ENCODE measurements at places on chromosomes 3 and 15.

DNA sequence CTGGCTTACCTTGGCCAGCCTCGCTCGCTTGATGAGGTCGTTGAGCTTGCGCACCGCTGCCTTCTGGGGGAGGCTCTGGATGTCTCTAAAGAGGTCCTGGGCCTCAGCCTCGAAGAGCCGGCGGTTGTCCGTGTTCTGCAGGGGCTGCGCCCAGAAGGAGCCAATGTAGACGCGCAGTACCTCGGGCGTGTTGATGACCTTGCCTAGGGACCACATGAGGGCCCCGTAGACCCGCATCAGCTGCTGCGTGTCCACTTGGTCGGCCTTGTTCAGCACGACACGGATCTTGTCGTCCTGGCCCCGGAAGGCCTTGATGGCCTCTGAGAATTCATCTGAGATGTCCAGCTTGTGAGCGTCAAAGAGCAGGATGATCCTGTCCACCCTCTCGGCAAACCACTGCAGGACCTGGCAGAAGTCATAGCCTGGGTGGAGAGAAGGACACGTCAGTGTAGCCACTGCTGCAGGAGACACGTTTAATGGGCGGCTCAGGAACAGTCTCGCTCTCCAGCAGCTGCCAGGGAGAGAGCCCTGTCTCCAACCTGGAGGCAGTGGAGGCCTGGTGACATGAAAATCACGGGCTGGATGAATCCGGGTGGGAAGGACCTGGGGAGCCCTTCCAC, 25.5 kb upstream of the SPTBN5 start:
- no peak for DNase-seq

- DNase-seq, result no peak
Observed at GRCh38 chr15:63380808-63381282, 801 bp downstream of the CA12 start.

DNA sequence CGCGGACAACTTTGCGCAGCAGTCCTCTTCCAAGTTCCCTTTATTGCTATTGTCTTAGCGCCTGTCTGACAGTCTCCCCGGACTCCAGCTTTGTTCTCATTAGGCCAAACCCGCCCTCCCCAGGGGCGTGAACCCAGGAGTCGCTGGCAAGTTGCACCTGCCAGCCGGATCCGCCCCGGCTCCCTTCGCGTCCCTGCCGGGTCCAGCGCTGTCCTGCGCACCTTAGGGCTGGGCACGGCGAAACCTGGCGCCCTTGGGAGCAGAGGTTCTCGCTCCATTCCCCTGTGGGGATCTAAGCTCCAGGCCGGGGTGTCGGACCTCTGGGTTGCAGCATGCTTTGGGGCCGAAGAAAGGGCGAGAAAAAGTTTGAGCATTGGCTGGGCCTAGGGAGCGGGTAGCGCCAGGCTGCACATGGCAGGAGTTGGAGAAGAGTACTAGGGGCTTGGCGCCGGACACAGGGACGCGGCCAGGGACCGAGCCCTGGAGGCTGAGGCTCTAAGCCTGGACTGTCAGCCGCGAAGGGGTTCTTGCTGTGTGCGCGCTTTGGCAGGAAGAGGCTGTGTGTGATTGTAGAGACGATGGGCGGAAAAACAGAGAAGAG, 335.1 kb upstream of the THRB start:
- no peak for DNase-seq

- DNase-seq, result no peak
Observed at GRCh38 chr3:88385090-88385489, 235.3 kb downstream of the C3orf38 start.

GRCh38 chr3:146033950-146034349, 127.0 kb downstream of the PLOD2 start:
- DNase-seq, result no peak

DNA sequence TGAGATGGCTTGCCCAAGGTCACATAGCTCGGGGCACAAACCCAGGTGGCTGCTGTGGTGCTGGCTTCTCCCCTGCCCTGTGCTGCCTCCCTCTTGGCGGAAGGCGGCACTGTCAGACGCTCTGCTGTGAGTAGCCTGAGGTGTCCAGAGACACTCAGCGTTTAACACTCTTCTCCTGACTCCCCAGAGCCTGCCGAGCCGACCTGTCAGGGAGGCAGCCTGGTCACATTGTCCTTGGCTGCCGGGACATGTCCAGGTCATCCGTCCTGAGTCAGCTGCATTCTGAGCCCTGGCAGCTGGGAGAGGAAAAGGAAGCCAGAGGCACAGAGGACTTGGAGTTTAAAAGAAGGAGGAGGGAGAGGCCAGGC, 4.7 kb downstream of the LMAN1L start:
- DNase-seq, result no peak

GRCh38 chr3:177041730-177042551, 155.3 kb downstream of the TBL1XR1 start:
- DNase-seq, result no peak
